ENCODE measurements at places on chromosomes 6 and 20.

DNA sequence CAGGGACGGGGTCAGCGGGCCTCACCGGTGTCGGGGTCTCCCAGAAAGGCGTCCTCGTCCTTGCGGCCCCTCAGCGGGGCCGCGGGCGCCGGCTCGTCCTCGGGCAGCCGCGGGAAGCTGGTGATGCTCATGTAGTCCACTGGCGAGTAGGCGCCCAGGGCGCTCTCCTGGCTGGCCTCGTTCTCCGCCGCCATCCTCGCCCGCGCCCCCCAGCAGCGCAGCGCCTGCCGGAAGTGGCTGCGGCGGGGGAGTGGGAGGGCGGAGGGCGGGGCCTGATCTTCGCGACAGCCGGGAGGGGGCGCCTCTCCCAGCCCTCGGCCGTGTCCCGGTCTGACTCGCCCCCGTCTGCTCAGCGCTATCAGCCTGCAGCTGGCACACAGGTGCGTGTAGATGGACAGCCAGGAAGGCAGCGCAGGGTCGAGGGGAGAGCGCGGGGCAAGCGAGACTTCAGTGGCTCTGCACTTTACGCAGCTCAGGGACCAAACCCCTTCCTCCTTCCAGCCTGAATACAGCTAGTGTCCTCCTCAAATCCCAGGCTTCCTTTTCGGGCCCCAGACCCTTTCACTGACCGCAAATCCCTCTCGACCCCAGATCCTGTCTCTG, at the start of gene GGT7:
GGT7 (minus strand) TSS at position 235 of the 603 bp plus-strand sequence; CDS start at position 194, 41 bp downstream.
- DNase-seq: no peak

DNA sequence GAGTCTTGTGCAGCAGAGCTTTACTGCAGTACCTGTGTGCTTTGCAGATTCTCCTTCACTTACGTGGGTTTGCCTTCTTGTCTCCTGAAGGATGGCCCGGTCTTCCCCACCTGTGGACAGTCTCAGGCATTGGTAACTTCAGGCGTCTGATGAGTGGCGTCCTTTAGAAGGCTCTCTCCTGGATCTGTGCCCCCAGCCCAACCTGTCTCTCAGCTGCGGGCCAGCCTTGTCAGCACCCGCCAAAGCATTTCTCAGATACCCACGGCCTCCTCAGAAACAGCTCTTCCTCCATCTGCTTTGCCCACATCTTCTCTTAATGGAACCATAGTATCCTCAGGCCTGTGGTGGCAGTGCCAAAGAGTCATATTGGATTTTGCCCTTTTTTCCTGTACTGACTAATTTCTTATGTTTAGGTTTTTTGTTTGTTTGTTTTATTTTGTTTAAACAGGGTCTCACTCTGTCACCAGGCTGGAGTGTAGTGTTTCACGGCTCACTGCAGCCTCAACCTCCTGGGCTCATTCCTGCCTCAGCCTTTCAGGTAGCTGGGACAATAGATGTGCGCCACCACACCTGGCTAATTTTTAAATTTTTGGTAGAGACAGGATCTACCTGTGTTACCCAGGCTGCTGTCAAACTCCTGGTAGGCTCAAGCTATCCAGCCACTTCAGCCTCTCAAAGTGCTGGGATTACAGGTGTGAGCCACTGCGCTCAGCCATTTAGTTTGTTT, 96.6 kb downstream of the ARID1B start:
- no peak for DNase-seq

GRCh38 chr6:90583179-90583835, 3.6 kb downstream of the MAP3K7 start:
- DNase-seq: no peak

GRCh38 chr6:33080127-33081089, 4.6 kb downstream of the HLA-DPB1 start:
- DNase-seq: no peak

- no peak for DNase-seq
These were observed 99.9 kb upstream of the PMEPA1 start for GRCh38 chr20:57809661-57810172.

DNA sequence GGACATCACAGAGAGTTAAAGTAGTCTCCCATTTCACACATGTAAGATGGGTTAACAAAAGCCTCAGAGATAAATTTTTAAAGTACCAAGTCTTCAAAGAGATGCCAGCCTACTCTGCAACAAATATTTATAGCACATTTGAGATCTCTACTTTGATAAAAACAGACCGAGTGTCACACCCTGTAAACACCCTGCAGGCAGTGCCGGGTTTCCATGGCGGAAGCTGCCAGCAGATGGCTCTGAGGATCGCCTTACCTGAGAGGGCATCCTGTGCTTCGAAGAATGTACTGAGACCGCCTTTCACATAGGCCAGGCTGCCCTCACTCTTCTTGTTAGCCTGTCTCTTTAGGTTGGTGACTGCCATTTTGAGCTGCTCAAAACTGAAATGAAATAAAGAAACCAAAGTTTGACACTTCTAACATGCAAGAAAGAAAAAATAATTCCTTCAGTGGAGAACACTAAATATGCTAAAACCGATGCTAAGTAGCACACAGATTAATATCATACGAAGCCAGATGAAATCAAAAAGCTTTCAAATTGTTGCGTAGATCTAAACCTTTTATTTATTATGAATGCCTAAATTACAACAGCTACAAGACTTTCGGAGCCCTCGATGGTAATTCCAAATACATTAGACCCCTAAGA, 39.3 kb downstream of the HUS1B start:
- no peak for DNase-seq

GRCh38 chr20:63737945-63738686, 1.5 kb upstream of the SLC2A4RG start:
- DNase-seq: no peak

- no peak for DNase-seq
These were observed 297.2 kb downstream of the GJA1 start for GRCh38 chr6:121732641-121733040.

GRCh38 chr6:145375502-145375901, 359.8 kb downstream of the EPM2A start:
- DNase-seq: no peak

- DNase-seq: no peak
These were observed 50.1 kb downstream of the CYP24A1 start for GRCh38 chr20:54123587-54124180.

GRCh38 chr6:53624502-53624901, 41.1 kb downstream of the KLHL31 start:
- no peak for DNase-seq

GRCh38 chr6:160931378-160932310, 59.9 kb upstream of the MAP3K4 start:
- no peak for DNase-seq

DNA sequence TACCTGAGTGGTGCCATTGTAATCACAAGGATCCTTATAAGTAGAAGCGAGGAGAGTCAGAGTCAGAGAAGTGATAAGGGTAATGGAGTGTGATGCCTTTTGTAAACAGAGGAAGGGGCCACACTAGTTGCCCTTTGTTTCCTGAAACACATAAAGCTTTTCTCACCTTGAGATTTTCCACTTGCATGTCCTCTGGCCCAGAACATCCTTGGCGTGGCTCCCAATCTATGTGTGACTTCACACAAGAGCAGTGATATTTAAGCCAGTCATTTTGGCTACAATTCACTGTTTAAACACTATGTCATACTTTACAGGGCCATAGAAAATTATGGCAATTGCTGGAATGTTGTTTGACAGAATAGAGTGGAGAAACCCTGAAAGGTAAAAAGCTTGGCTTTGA, 121.2 kb upstream of the BTN3A2 start:
- DNase-seq: no peak

- DNase-seq: no peak
These were observed 881 bp upstream of the MCM3 start for GRCh38 chr6:52285177-52286068.

DNA sequence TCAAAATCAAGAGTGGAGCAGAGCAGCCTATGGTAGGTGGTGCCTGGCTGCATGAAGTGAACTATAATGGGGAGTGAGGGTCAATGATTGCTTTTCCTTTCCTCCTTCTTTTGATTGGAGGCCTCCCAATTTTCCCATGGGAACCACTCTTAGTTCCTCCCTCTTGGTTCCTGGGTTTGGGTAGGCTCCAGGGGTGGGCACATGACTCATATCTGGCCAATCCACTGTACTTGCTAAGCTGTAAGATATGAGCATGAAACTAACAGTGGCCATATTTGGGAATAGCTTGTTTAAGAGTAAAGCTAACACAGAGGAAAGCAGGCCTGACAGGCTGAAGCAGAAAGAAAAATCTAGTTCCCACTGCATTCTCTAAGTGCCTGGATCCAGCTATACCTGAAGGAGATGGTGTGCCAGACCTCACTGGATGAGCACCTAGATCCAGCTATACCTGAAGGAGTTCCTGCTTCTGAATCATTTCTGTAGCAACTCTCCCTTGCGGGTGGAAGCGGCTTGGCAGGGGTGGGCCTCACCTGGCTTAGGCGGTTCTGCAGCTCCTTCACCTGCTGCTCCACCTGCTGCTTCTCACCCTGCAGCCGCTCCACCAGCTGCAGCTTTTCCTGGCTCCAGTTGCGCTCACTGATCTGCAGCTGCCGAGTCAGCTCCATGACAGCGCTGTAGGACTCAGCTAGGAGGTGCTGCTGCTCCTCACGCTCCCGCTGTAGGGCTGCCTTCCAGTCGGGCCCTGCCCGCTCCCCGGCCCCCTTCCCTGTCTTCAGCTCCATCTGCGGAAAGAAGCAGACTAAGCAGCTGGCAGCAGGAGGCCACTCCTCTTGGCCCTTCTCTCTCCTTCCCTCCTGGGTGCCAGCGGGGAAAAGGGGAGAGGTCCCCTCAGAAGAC, 29.0 kb upstream of the DSN1 start:
- DNase-seq: no peak

- no peak for DNase-seq
These were observed 38.5 kb upstream of the TFB1M start for GRCh38 chr6:155352811-155353210.
